A549 treated with DMSO at 1 μM for 4 hours (cell line): ENCODE measurements at places on chromosomes 16 and 17. TPM values are rescaled to one million over a fixed set of nuclear protein-coding genes. Genes with fewer than 3 reads are reported as not detected.

TBC1D28 gene
- not detected in 5 replicates for total RNA-seq

CCT6B gene
- total RNA-seq, result 1.0 to 3.2 TPM (median 1.6 TPM) in 5 replicates

TBC1D3K gene
- not detected in 5 replicates for total RNA-seq

RGS9 gene
- 5.6 to 7.7 TPM (median 6.8 TPM) in 5 replicates for total RNA-seq
